ENCODE measurements at places on chromosomes 1 and 21.
A peak's percentile ranks its signal among the peaks of the same experiment; 100 is the strongest.

- no peak overlapping the region for H3K27ac ChIP-seq
- no peaks in the 10 kb centered on the region for H3K36me3 ChIP-seq
- no peak overlapping the region for H3K4me3 ChIP-seq
- peaks cover 40% of the 10 kb centered on the region for H3K27me3 ChIP-seq
- no peak for DNase-seq
- no peaks in the 10 kb centered on the region for H3K4me1 ChIP-seq
Measured at GRCh38 chr1:207951652-207952051, 40.7 kb upstream of the CD34 start.

- DNase-seq, result no peak
- H3K27ac ChIP-seq, result no peak overlapping the region
- no peaks in the 10 kb centered on the region for H3K36me3 ChIP-seq
- peaks cover 17% of the 10 kb centered on the region for H3K4me1 ChIP-seq
- H3K27me3 ChIP-seq, result peaks cover 17% of the 10 kb centered on the region
- H3K4me3 ChIP-seq, result no peak overlapping the region
Measured at GRCh38 chr1:33178836-33179439, 2.9 kb downstream of the TRIM62 start.

GRCh38 chr1:61077676-61078541 lies 4.5 kb upstream of the NFIA start:
- peaks cover 51% of the 10 kb centered on the region for H3K27me3 ChIP-seq
- H3K4me3 ChIP-seq, result peak overlapping the region; percentile 96
- peak; percentile 82 for DNase-seq

DNA sequence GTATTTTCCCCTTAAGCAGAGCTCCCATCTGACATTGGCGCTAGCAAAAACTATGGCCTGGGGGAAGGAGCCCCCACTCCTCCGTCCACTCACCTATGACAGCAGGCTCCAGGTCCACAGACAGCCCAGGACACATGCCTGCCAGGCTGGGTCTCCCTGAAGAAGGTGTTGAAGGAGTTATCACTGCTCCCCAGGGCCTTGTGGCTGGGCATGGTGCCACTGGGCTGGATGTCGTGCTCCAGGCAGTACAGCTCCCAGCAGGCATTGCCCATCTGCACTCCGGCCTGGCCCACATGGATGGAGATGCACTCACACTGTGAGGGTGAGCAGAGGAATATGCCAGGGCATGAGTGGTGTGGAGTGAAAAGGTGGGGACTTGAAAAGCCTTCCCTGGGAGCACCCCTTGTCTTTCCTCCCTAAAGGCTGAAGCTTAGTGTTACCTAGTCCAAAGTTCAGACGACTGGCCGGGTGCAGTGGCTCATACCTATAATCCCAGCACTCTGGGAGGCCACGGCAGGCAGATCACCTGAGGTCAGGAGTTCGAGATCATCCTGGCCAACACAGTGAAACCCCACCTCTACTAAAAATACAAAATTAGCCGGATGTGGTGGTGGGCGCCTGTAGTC lies 30.0 kb downstream of the RABIF start:
- H3K4me3 ChIP-seq, result no peak overlapping the region
- H3K27me3 ChIP-seq, result peaks cover 47% of the 10 kb centered on the region
- H3K36me3 ChIP-seq, result no peaks in the 10 kb centered on the region
- no peak for DNase-seq
- no peak overlapping the region for H3K27ac ChIP-seq
- H3K4me1 ChIP-seq, result peaks cover 7% of the 10 kb centered on the region

GRCh38 chr1:150148837-150149270 lies 862 bp upstream of the PLEKHO1 start:
- no peak for DNase-seq
- peaks cover 52% of the 10 kb centered on the region for H3K4me1 ChIP-seq
- H3K36me3 ChIP-seq, result peaks cover 27% of the 10 kb centered on the region
- H3K27me3 ChIP-seq, result peaks cover 35% of the 10 kb centered on the region
- H3K27ac ChIP-seq, result peak overlapping the region; percentile 63
- peak overlapping the region; percentile 89 for H3K4me3 ChIP-seq

DNA sequence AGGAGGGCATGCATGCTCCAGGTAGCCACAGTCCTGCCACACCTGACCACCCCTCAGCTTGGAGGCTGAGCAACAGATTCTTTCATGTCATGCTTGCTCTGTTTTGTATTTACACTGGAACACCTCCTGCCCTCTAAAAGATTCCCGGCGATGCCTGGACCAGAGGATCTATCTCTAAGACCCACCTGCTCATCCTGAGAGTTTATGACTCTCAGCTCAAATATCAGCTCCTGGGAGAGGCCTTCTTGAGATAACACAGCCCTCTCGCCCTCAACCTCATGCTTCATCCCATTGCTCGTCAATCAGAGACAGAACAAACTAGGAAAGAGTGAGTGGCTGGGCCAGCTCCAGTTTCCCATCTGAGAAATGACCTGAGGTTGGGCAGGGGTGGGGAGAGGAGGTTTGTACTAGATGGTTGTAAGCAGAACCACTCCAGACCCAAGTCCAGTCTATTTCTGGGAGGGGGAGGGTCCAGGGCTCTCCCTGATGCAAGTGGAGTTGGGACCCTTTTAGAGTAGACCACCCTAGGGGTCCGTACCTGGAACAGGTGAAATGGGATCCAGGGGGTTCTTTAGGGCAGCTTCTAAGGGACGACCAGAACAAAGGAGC lies 524.5 kb downstream of the MATN1 start:
- DNase-seq, result no peak
- peaks cover 6% of the 10 kb centered on the region for H3K27me3 ChIP-seq
- H3K4me3 ChIP-seq, result no peak overlapping the region
- H3K36me3 ChIP-seq, result no peaks in the 10 kb centered on the region
- H3K27ac ChIP-seq, result no peak overlapping the region

DNA sequence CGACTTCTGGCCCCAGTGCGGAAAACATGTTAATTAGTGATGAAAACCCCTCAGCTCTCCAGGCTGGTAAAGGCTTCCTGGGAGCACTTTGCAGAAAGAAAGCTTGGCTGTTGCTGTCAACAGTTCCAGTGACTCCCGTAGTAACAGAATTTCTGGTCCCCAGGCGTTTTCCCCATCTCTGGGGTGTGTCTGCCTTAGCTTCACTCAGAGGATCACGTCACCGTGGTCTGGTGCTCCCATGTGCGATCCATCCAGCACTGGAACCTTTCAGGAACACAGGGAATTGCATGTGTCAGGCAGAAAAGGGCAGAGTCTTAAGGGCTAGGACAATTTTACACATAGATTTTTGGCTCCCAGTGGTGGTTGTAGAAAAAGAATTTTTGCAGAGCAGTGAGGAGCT lies 470.4 kb upstream of the USP24 start:
- no peaks in the 10 kb centered on the region for H3K36me3 ChIP-seq
- H3K27me3 ChIP-seq, result no peaks in the 10 kb centered on the region
- DNase-seq, result no peak
- H3K4me1 ChIP-seq, result no peaks in the 10 kb centered on the region

GRCh38 chr1:208268541-208269337 lies 24.6 kb upstream of the PLXNA2 start:
- H3K27ac ChIP-seq, result no peak overlapping the region
- DNase-seq, result no peak
- no peak overlapping the region for H3K4me3 ChIP-seq
- H3K36me3 ChIP-seq, result no peaks in the 10 kb centered on the region

DNA sequence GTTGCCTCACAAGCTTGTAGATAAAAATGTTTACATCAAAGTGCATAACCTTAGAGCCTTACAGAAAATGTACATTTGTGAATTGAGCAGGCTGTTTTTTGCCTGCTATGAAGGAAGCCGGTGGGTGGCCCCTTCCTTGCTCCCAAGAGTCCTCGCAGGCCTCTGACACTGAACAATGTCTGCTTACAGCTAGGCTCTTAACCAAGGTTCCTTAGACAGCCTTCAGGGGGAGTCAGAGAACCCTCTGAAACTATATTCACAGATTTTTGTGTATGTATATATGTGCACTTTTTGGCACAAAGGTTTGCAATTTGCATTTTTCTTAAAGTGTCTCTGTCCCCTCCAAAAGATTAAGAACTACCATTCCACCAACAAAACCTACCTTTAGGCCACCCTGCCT lies 282.6 kb downstream of the BARHL2 start:
- H3K27me3 ChIP-seq, result no peaks in the 10 kb centered on the region
- H3K36me3 ChIP-seq, result no peaks in the 10 kb centered on the region
- H3K4me3 ChIP-seq, result no peak overlapping the region
- no peaks in the 10 kb centered on the region for H3K4me1 ChIP-seq

DNA sequence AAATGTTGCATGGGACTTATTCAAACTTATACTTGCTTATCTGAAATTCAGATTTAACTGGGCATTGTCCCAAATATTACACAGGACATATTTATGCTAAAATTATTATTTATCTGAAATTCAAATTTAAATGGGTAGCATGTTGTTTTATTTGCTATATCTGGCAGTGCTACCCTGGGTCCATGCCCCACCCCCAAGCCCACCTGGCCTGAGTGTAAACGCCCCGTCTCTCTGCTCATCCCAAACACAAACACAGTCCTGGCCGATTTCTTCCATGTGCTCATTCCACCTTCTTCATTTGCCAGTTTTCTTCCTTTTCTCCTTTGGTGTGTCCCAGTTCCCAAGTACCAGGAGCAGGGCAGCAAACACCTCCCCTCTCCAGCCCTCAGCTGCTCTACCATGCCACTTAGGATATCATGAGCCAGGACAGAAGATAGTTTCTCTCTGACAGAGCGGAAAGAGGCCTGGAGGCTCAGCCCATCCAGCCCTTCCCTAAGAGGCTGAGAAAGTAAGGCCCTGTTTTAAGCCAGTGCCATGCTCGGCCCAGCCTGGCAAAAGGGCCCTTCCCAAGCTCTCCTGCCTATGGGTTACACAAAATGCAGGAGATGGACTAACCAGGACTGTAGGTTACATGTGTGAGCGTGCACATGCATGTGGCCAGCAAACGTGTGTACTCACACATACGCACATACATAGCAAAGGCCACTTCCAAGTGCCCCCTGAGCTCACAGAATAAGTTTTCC lies 69.5 kb downstream of the UBE2T start:
- no peaks in the 10 kb centered on the region for H3K4me1 ChIP-seq
- peaks cover 9% of the 10 kb centered on the region for H3K27me3 ChIP-seq
- H3K36me3 ChIP-seq, result no peaks in the 10 kb centered on the region
- no peak for DNase-seq
- H3K27ac ChIP-seq, result no peak overlapping the region
- no peak overlapping the region for H3K4me3 ChIP-seq

DNA sequence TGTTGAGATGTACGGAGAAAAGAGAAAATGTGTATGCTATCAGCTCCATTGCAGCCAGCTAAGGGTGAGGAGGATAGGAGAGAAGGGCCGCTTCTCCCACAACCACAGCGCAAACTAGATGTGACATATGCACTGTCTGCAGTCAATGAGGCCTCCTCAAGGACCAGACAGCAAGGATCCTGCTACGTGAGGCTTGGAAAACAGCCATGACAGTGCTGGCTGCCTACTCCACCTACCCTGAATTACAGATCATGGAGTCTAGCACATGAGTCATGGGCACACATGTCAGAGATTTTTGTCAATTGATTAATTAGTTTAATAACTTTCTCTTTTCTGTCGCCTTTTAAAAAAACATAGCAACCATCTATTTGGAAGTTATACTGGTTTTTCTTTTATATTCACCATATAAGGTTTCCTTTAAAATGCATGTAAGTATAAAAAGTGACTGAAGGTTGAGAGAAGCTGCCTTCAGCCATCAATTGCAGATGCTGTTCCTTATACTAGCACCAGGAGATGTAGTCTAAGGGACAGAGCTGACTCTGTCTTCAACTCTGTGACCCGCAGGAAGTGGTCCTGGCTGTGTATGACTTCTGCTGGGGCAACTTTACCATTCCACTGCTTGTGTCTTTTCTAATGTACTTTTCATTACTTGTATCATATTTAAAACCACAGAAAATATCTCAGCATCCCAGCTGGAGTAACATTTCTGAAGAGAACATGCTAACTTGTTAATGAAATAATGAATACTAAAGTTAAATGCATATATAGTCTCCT lies 3.1 kb downstream of the VPS26C start:
- no peaks in the 10 kb centered on the region for H3K27me3 ChIP-seq
- H3K36me3 ChIP-seq, result peaks cover 40% of the 10 kb centered on the region
- H3K4me3 ChIP-seq, result peak overlapping the region; percentile 21
- no peak overlapping the region for H3K27ac ChIP-seq

DNA sequence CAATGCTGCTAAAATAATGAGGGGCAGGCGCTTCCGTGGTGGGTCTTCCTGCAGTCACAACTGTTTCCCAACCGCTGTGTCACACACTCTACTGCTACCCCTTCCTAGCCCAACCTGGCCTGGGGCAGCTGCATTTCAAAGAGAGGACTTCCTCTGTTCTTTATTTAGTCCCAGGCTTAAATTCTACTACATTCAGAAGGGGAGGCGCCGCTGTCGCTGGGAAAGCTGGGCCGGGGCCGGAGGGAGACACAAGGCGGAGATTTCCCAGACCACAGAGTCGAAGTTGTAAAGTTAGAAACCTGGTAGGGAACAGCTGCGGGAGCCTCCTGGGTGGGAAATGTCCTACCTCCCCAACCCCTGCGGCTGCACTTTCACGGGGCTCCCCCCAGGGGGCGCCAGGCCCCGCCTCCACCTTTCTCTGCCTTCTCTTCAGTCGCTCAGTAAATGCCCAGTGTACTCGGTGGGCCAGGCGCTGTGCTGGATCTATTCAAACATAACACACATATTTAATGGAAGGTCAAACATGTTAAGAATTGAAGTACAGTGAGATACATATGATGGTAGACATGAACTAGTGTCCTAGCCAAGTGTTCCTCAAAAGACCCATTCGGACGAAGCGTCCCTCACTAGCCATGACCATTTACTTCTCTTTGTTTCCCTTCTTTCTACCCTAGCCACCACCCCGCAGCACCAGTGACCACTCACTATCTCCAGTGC lies 23.1 kb downstream of the DYRK3 start:
- H3K27ac ChIP-seq, result peak overlapping the region; percentile 18
- DNase-seq, result peak; percentile 46
- no peak overlapping the region for H3K4me3 ChIP-seq
- peaks cover 19% of the 10 kb centered on the region for H3K27me3 ChIP-seq

DNA sequence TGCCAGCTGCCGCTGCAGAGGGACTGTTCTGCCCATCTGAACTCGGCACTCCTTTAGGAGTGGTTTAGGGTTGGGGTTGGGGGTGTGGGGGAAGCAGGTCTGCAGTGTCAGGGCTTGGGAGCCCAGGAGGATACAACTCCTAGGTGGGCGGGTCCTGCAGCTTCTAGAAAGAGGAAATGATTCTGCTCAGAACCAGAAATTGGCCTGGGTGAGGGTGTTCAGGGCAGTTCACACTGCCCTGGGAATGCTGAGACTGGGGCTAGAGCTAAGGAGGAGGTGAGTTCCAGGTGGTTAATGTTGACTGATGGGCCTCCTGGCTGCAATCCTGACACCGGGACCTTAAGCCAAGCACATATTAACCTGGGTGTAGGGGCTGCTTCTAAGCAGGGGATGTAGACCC lies 4.8 kb upstream of the SLC26A9 start:
- no peak overlapping the region for H3K4me3 ChIP-seq
- DNase-seq, result no peak
- H3K36me3 ChIP-seq, result no peaks in the 10 kb centered on the region
- peaks cover 2% of the 10 kb centered on the region for H3K27me3 ChIP-seq
- H3K4me1 ChIP-seq, result no peaks in the 10 kb centered on the region
